Activated T-helper 2 cell treated with anti-CD3 and anti-CD28 coated beads, Interferon-gamma antibody, Interleukin-2, Interleukin-4, amounts not matched to agents 10 μg/mL and 5 μg/mL and 100 μg/mL, durations not matched to agents 14 hours and 24 hours and 36 hours (primary cell): ENCODE measurements at places on chromosomes 13 and 19. TPM values are rescaled to one million over a fixed set of nuclear protein-coding genes. Genes with fewer than 3 reads are reported as not detected.

DNA sequence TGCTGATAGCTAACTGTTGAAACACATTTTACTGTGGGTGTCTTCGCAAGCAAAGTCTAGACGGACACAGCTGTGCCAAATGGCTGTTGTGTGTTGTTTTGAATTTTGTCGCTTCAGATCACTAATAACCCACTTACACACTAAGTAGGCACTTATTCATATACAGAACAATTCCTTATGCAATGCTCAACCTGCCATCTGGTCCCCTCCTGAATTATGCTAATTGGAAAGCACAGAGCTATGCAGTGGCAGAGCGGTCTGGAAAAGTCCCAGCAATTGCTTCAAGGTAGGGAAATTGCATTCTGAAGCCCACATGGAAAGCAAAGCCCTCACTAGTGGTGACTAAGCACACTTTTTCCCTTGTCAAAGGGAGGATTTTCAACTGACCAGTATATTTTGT lies 69.9 kb downstream of the C13orf42 start:
- no peak for DNase-seq

- DNase-seq, result no peak
Observed at GRCh38 chr19:3949294-3949693, 16.4 kb downstream of the NMRK2 start.

DNA sequence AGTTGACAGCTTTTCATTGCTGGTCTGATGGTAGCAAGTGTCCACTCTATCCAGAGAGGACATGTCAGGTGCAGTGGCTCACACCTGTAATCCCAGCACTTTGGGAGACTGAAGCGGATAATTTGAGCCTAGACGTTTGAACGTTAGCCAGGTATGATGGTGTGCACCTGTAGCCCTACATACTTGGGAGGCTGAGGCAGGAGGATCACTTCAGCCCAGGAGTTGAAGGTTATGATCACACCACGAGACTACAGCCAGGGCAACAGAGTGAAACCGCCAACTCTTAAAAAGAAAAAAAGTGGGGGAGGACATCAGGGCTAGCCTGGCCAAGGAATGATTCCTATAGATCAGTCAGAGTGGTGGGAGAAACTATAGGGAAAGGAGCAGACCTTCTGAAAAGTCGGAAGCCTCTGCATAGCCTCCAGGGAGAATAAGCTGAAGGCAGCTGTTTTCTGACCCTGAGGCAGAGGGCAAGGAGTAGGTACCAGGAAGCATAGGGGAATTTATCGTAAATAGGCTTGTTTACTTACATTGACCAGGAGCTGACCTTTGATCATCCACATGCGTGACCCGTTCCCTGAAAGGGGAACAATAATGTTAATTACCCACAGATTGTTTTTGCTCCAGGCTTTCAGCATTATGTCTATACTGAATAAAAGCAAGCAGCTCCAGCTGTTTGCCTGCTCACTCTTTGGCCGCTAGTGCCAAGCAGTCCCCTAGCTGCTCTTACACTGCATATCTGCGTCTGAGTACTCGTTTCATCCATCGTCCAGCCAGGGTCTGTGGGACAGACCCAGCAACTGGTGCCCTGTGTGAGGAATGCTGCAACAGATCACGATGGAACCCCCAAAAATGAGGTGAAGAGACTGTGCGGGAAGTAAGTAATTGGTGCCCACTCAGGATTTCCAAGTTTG lies 161.6 kb downstream of the RNF17 start:
- DNase-seq, result no peak

DNA sequence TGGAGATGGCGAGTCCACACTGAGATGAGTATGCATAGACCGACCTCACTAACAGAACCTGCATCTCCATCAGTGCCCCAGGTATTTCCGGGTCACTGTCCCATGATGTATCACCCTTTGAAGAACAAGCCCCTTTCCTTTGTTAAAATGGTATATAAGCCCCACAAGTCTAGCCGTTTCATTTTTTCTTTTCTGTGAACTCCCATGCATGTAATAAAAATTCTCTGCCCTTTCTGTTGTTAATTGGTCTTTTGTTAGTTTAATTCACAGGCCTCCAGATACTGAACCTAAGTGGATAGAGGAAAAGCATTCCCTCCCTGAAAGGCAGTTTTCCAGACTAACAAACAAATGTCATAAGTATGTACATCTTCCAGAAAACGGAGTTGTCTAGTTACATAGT lies 15.0 kb upstream of the CD177 start:
- DNase-seq, result no peak

Gene IGFL2
- 0.46 TPM in 1 of 2 replicates, not detected in the other for total RNA-seq

GRCh38 chr19:5035793-5036697 lies 67.1 kb downstream of the KDM4B start:
- no peak for DNase-seq

Gene ZNF134
- total RNA-seq, result 7.9 and 8.5 TPM in 2 replicates

DNA sequence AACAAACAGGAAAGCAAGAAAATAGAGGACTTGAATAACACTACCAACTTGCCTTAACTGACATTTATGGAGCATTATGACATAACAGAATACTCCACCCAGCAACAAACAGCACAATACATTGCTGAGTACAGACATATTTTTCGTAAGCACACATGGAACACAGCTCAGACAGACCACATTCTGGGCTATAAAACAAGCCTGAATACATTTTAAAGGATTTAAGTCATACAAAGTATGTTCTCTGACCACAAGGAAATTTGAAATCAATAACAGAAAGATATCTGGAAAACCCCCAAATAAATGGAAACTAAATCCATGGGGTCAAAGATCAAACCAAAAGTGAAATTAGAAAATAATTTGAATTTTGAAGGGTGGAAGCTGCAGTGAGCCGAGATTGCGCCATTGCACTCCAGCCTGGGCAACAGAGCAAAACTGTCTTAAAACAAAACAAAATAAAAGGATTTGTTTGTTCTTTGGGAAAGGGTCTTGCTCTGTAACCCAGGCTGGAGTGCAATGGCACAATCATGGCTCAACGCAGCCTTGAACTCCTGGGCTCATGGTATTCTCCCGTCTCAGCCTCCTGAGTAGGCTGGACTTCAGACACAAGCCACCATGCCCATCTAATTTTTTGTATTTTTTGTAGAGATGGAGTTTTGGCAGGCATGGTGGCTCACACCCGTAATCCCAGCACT lies 5.6 kb downstream of the ZDHHC20 start:
- DNase-seq, result no peak

Gene TYROBP
- total RNA-seq, result 0.39 TPM in 1 of 2 replicates, not detected in the other

Gene KLK1
- 3.0 and 3.5 TPM in 2 replicates for total RNA-seq

Gene PIN1
- 84.3 and 87.3 TPM in 2 replicates for total RNA-seq

Gene GPR4
- total RNA-seq, result not detected in 2 replicates

Gene ZNF296
- total RNA-seq, result 3.9 and 5.8 TPM in 2 replicates

Gene STK11
- total RNA-seq, result 65.7 and 71.1 TPM in 2 replicates

- DNase-seq, result no peak
Observed at GRCh38 chr13:62910541-62911060, 1495.0 kb upstream of the PCDH20 start.
